ENCODE measurements at places on chromosomes 13 and 19.
A peak's percentile ranks its signal among the peaks of the same experiment; 100 is the strongest.

- no peak for DNase-seq
Observed at GRCh38 chr19:22545751-22546150, 88.4 kb upstream of the ZNF492 start.

DNA sequence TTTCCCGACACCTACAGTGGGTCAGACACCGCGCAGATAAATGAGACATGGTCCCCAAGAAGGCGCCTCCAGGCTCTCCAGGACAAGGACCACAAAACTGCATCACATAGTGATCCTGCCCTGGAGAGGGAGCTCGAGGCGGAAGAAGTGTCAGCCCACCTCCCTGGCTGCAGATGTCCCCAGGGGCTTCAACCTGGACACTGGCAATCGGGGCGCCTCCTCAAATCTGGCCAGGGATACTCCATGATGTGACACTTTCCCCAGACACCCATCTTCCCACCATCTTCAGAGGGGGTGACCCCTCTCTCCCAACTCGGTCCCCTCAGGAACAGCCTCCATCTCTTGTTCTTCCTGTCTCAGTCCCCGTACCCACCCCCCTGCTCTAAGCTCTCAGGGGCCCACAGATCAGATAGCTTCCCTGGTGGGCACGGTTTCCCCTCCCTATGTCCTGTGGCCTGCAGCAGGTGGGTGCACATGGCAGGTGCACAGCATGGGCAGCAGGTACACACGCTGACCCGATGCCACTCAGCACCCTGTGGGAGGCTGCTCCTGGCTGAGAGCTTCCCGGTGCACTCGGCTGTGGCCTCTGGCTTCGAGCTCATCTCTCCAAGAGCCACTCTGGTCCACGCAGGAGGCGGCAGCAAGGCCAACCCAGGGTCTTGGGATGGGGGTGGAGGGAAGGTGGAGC lies 61.2 kb downstream of the PEPD start:
- no peak for DNase-seq

DNA sequence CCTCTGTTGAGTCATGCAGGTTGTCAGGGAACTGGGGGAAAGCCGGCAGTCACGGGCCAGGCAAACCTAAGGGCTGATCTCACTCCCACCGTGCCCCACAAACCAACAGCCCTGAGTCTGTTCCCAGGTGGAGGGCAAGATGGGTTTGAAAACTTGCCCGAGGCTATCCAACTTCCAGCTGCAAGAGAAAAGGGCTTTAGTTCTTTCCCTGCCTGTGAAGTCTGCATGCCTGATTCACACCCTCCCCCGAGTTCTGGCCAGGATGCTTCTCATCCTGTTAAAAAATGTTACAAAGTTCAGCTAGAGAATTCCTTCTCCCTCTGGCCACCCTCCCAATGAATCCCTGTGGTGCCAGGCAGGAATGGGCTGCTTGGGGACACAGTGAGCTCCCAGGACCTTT lies 33.1 kb downstream of the MYO16 start:
- DNase-seq, result peak; percentile 5

GRCh38 chr19:6564393-6564792 lies 26.6 kb downstream of the CD70 start:
- peak; percentile 16 for DNase-seq

GRCh38 chr13:107043021-107043956 lies 475.4 kb upstream of the ARGLU1 start:
- DNase-seq, result peak; percentile 89

DNA sequence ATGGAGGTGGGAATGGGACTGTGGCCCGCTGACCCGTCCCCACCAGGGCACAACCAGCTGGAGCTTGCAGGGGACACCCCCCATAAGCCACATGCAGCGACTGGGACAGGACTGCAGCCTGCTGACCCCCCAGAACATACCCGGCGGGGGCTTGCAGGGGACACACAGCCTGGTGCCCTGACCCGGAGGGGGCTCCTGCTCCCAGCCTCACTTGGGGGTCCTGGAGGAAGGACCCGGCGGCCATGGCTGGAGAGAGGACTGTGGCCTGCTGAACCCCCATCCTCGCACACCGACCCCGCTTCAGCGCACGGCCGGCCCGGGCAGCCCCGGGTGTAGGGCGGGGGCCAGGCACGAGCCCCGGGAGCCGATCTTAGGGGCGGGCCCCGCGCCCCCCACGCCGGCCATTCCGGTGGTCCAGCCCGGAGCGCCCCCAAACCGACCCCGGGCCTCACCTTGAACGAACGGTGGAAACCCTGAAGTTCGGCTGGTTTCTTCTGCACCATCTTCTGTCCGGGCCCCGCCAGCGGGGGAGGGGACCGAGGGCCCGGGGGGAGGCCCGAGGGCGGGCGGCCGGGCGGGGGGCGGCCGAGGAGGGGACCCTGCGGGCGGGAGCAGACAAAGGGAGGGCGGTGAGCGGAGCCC lies 574 bp downstream of the MKNK2 start:
- no peak for DNase-seq

GRCh38 chr19:16084067-16084685 lies 7.9 kb downstream of the TPM4 start:
- no peak for DNase-seq

DNA sequence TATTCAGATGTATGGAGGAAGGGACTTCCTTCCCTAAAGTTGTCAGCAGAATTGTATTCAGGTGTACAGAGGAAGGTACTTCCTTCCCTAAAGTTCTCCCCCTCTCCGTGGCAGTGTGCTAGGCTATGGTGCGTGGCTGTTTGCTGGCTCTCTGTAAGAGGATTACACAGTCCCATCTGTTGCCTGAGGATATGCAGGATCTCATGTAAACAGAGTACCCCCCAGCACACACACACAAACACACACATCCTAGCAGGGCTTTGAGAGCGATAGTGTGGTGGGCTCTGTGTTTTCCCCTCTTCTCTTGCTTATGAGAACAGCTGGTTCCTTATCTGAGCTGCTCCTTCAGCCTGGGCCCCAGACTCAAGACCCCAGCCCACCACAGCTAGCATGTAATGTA lies 10.3 kb downstream of the NEK5 start:
- no peak for DNase-seq

- no peak for DNase-seq
Observed at GRCh38 chr19:51242881-51243630, 7.8 kb upstream of the SIGLECL1 start.

DNA sequence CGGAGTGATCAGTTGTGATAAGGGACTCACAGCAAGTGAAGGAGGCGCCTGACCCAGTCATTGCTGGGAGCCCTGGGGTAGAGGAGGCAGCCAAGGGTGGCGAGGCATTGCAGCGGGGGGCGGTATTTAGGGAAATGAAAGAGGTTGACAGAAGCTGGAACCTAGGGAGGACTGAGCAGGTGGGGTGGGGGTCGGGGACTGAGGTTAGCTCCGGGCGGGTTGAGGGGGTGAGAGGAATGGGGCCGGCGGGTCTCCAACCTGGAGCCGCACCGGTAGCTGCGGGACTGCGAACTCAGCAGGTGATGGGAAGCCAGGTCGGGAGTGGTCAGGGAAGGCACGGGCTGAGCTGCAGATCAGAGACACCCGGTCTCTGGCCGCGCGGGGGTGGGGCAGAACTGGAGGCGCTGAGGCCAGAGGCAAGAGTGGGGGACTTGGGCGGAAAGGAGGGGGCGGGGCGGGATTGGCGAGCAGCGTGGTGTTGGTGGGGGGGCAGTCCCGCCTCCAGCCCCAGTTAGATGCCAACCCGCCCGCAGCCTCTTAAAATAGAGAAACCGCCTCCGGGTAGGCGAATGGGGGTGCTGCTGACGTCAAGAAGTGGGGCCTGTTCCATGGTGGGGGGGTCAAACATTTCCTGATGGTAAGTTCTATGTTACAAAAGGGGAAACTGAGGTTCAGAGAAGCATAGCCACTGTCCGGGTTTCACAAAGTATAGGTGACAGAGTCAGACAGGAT lies 1.5 kb downstream of the MAST3 start:
- no peak for DNase-seq

DNA sequence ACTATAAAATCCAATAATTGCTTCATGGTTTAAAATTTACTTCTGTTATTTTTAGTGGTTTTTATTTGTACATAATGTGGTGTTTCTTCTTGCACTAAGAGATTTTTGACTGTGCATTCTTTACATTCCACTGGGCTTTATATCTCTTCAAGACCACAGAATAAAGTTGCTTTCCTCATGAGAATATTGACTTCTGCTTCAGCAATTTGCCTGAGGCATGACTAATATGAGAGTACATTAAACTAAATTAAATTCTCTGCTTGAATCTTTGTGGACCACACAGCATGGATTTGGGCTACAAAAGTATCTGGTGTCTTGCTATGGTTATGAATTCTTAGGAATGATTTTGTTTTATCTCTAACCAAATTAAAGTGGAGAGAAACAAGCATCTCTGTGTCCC lies 1463.4 kb upstream of the PCDH20 start:
- peak; percentile 85 for DNase-seq

DNA sequence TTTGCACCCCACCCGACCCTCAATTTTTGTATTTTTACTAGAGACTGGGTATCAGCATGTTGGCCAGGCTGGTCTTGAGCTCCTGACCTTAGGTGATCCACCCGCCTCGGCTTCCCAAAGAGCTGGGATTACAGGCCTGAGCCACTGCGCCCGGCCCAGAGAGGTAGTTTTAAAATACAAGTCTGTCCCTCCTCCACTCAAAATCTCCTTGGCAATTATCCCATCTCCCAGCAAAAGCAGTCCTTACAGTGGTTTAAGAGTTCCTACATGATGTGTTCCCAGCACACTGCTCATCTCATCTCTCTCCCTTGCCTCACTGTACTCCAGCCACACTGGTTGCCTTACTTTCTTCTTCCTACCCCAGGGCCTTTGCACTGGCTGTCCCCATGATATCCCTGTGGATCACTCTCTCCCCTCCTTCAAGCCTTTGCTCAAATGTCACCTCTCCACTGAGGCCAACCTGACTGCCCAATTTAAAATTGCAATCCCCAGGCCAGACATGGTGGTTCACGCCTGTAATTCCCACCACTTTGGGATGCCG lies 24.3 kb downstream of the LRFN3 start:
- DNase-seq, result no peak

- DNase-seq, result peak; percentile 61
Observed at GRCh38 chr19:2648528-2648937, 54.0 kb downstream of the GNG7 start.

DNA sequence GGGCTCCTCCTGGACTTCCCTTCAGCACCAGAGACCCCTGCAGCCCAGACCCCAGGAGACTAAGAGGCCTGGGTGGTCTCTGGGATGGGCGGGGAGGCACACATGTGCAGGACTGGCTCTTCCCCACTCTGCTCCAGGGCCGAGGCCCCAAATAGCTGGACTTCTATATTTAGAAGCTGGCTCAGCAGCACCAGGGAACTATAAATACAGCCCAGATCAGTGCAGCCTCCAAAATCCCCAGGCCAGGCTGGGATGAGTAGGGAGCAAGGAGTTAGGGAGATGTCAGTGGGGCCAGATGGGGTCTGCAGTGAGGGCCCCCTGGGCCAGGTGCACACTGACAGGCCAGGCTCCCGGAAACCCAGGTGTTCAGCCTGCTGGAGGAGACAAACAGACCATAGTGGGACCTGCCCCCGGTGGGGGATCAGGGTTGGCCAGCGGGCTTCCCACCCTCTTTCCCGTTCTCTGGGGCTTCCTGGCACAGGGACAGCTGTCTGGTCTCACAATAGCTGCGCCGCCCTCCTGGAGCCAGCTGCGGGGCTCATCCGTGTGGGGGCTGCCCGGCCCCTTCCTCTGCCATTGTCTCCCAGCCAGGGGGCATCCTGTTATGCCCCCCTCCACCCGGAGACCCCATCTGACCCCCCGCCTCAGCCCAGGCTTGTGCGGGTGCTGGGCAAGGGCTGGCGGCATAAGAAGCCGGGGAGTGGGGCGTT lies 5.5 kb upstream of the ADGRE5 start:
- peak; percentile 69 for DNase-seq

- no peak for DNase-seq
Observed at GRCh38 chr13:29677627-29678026, 82.1 kb upstream of the SLC7A1 start.

DNA sequence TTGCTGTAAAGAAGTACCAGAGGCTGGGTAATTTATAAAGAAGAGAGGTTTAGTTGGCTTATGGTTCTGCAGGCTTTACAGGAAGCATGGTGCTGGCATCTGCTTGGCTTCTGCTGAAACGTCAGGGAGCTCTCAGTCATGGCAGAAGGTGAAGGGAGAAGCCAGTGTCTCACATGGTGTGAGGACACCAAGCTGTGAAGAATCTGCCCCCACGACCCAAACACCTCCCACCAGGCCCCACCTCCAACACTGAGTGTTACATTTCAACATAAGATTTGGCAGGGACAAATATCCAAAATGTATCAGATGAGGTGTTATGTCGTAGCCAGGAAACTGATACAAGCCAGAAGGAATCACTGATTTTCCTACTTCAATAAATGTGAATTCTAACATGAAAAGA lies 136.5 kb downstream of the CYSLTR2 start:
- DNase-seq, result no peak

DNA sequence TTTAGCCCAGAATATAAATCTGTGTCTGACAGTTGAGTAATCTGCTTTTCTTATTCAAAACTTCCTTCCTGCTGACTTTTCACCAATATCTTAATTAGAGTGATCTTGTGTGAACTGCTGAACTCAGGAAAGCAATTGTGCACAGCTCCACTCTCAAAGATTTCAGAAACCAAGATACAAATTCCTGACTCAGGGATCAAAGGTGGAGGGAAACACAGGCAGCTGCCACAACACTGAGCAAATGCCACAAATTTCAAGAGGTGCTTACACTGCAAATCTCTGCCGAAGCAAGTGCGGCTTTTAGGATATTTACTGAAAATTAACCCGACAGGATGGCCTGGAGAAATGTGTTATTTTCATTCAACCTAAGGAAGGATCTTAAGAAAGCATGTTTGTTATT lies 111.4 kb downstream of the STOML3 start:
- DNase-seq, result no peak

- no peak for DNase-seq
Observed at GRCh38 chr13:30982906-30983305, 50.5 kb downstream of the TEX26 start.

- DNase-seq, result no peak
Observed at GRCh38 chr19:38577826-38578225, 39.9 kb downstream of the MAP4K1 start.

DNA sequence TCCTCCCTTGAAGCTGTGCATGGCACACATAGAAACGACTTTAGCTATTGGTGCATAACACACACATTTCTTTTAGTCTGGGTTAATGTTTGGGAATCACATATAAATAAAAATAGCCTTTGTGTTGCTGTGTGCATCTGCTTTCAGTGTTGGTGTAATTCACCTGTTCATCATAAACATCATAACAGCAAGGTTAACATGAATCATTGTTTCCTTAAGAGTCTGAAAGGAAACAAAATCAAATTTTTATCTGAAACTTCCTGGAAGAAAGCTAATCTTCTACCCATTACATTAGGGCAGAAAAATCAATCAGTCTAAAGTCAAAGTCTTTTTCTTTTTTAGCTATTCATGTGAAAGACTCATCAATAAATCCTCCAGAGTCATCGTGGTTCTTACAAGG lies 35.0 kb upstream of the TNFSF11 start:
- DNase-seq, result no peak
